Right renal cortex interstitium (tissue), 3 donors: ENCODE measurements at places on chromosomes 5 and 9. TPM values are rescaled to one million over a fixed set of nuclear protein-coding genes. Genes with fewer than 3 reads are reported as not detected.

DNA sequence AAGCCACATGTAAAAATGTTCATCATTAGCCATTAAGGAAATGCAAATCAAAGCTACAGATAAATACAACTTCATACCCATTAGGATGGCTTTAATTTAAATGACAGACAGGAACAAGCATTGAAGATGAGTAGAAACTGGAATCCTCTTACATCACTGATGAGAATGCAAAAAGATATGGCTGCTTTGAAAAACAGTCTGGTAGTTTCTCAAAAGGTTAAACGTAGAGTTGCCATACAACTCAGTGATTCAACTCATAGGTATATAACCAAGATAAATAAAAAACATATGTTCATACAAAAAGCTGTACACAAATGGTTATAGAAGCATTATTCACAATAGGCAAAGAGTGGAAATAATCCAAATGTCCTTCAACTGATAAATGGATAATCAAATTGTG is 228.8 kb upstream of the ZNF462 start:
- DNase-seq: no peak

DNA sequence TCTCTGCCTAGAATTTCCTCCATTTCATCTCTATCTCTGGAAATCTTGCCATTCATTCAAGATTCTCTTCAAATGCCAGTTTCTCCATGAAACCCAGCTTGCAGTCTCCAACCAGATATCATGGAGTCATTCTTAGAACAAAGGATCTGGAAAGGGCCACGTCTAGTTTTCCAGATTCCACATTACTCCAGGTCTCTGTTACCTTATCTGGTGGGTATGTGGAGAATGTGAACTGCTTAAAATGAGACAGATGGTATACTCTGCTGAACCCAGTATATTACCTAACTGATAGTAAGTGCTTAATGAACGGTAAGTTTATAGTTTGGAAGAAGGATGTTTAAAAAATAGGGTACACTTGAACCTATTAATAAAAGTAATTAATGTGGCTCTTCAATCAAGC is 52.3 kb upstream of the ZSWIM6 start:
- no peak for DNase-seq

GRCh38 chr9:7965063-7965462 is 165.5 kb upstream of the DMAC1 start:
- no peak for DNase-seq

MSX2 gene
- 0.62 TPM for polyA plus RNA-seq

- DNase-seq: no peak
Measured at GRCh38 chr5:100802208-100802607, 100.9 kb downstream of the ST8SIA4 start.

DNA sequence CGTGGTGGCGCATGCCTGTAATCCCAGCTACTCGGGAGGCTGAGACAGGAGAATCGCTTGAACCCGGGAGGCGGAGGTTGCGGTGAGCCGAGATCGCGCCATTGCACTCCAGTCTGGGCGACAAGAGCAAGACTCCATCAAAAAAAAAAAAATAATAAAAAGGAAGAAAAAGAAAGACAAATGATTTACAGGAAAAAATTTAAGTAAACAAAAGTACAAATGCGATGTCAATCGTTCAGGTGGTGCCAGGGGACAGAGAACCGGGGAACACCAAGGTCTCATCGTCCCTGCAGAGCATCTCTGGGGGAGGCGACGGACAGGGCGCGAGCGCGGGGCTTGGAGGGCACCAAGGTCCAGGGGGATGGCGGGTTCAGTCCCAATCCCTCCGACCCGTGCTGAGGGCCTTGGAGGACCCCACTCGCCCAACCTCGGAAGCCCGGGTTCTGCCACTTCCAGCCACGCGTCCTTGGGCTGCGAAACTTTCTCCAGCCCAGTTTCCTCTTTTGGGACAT is 607 bp upstream of the HNRNPAB start:
- no peak for DNase-seq

DNA sequence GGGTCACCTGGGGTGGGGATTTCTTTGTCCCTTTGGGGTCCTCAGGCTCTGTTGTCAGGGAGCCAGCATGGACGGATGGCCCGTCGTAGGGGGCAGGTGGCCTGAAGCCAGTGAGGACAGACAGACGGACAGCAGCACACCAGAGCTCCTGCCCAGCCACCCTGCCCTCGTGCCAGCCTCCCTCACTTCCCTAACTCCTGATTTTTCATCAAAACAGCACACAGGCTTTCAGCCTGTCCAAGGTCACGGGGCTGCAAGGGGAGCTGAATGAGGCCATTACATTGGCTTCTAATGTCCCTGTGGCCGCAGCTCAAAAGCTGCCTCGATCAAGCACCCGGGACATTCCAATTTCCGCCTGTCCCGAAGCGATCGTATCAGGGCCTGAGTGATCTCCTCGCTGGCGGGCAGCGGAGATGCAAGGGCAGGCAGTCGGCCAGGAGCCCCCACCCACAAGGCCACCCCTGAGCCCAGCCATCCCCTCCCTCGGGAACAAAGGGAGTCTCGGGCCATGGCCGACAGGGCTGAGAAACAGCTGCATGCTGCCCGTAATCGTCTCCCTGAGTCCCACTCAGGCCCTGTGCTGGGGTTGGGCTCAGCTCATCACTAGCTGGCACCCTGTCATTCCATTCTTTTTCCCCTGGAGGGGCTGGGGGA is 50.5 kb upstream of the RNU6ATAC start:
- no peak for DNase-seq

GRCh38 chr5:142688281-142688989 is 2.5 kb upstream of the FGF1 start:
- no peak for DNase-seq
